ENCODE measurements at places on chromosomes 4 and X. TPM values are rescaled to one million over a fixed set of nuclear protein-coding genes. Genes with fewer than 3 reads are reported as not detected.

The GLRA2 gene
- polyA plus RNA-seq, result 0.19 TPM

The NAP1L5 gene
- 17.5 TPM for polyA plus RNA-seq

The TFDP3 gene
- polyA plus RNA-seq, result not detected

The BLOC1S4 gene
- 11.7 TPM for polyA plus RNA-seq

The FGFR3 gene
- polyA plus RNA-seq, result 92.6 TPM
